ENCODE measurements at places on chromosomes 6 and 20.

- DNase-seq, result no peak
These were observed 4.8 kb downstream of the FBXO5 start for GRCh38 chr6:152978058-152978457.

DNA sequence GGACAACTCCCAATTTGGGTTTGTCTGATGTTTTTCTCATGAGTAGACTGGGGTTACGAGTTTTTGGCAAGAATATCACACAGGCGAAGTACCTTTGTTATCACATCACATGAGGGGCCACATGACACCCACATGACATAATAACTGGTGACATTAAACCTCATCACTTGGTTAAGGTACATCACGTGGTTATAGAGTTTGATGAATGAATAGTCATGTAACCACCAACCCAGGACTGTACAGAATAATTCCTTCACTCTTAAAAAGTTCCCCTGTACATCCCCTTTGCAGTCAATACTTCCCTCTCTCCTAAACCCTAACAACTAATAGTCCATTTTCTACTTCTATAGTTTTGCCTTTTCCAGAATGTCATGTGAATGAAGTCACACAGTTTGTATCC, 83.4 kb downstream of the REV3L start:
- no peak for DNase-seq

DNA sequence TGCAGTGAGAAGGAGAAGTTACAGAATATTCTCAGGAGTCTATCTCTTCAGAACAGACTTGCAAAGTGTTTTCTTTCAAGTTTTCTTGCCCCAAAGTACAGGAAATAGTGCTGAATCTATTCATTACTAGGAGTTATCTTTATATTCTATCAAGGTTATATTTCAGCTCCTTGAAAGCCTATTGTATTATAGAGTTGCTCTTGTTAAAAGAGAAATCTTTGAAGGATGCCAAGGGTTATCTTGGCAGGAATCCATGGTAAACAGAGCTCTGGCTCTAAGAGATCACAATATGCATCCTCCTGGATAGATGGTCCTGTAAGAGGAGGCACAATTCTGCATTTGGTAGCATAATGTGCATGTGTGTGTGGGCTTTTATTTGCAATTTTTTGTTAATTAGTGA, 21.2 kb upstream of the SNRPB2 start:
- DNase-seq, result no peak

DNA sequence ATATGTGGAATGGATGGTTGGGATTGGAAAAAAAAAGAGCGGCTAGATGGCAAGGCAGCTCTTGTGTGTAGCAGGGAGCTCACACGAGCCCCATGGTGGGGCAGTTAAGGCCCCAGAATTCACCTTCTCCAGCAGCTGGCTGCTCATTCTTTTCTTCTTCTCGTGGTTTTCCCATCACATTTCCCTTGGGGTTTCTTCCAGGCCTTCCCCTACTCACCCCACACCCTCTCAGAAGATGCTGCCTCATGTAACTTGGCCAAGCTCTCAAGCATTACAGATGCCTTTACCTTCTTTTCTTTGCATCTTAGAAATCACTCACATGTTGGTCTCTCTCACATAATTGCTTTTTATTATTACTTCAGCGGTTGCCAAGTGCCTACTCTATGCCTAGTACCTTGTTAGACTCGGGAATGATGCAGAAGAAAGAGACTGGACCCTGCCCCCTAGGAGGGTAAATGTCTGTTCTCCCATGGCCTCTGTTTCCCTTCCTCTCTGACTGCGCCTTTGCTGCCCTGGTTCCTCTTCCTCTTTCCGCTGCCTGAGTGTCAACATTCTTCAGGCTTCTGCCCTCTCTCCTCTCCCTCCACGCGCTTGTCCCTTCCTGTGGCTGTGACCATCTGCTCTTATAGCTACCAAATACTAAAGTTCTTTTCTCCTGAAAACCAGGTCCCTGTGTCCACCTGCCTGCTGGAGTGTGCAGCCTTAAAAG, 28.6 kb downstream of the PPARD start:
- no peak for DNase-seq

DNA sequence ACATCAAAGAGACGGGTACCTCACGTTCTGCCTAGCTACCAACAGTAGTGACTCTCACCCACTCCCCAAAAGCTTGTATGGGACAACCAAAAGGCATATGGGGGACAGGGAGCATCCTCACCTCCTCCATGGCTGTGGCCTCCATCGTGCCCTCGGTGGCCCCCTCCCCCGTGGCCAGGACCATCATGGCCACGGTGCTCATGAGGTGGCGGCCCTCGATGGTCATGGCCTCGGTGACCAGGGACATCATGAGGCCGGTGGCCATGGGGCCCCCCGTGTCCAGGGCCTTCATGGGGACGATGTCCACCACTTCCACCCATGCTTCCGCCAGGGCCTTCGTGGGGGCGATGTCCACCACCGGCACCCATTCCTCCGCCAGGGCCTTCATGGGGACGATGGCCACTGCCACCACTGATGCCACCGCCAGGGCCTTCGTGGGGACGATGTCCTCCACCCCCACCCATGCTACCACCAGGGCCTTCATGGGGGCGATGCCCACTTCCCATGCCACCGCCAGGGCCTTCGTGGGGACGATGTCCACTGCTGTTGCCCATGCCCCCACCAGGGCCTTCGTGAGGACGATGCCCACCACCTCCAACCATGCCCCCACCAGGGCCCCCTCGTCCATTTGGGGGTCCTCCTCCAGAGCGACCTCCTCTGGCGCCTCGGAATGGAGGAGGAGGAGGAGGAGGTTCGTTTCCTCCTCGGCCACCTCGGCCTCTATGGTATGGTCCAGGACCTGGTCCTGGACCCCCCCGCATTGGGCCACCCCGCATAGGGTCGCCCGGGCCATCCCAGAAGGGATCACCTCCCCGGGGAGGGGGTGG, 15.0 kb downstream of the PPP1R10 start:
- DNase-seq, result no peak

DNA sequence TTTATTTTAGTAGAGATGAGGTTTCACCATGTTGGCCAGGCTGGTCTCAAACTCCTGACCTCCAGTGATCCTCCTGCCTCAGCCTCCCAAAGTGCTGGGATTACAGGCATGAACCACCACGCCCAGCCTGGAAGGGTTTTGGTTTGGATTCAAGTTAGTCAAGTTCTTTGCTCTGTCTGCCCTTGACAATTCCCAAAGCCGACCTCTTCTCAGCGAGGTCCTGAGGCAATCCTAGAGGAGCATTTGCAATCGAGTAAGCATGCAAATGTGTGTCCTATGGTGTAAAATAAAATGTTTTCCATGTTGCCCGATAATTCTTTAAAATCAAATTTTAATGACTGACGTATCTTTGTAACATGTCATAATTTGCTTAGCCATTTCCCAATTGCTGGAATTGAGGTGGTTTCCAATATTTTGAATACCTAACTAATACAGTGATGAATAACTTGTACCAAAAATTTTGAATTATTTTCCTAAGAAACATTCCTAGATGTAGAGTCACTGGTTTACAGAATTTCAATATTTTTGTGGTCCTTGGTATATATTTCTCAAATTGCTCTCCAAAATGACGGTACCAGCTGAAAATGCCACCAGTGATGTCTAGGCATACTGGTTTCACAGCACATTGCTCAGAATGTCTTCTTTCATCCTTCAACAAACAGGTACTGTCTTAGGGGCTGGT, 38.7 kb downstream of the GTF2H5 start:
- DNase-seq, result no peak

GRCh38 chr20:50230871-50231560, 40.4 kb downstream of the CEBPB start:
- no peak for DNase-seq

- no peak for DNase-seq
These were observed 78.4 kb upstream of the CCN6 start for GRCh38 chr6:111975466-111975865.

DNA sequence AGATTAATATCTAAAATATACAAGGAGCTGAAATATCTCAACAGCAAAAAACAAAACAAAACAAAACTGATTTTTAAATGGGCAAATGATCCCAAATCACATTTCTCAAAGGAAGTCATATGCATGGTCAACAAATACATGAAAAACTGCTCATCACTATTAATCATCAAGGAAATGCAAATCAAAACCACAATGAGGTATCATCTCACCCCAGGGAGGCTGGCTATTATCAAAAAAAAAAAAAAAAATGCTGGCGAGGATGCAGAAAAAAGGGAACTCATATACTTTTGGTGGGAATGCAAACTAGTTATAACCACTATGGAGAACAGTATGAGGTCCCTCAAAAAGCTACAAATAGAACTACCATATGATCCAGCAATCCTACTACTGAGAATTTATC, 34.6 kb downstream of the REPS1 start:
- DNase-seq, result no peak

- DNase-seq, result no peak
These were observed 376.0 kb upstream of the HS3ST5 start for GRCh38 chr6:114718716-114719270.

DNA sequence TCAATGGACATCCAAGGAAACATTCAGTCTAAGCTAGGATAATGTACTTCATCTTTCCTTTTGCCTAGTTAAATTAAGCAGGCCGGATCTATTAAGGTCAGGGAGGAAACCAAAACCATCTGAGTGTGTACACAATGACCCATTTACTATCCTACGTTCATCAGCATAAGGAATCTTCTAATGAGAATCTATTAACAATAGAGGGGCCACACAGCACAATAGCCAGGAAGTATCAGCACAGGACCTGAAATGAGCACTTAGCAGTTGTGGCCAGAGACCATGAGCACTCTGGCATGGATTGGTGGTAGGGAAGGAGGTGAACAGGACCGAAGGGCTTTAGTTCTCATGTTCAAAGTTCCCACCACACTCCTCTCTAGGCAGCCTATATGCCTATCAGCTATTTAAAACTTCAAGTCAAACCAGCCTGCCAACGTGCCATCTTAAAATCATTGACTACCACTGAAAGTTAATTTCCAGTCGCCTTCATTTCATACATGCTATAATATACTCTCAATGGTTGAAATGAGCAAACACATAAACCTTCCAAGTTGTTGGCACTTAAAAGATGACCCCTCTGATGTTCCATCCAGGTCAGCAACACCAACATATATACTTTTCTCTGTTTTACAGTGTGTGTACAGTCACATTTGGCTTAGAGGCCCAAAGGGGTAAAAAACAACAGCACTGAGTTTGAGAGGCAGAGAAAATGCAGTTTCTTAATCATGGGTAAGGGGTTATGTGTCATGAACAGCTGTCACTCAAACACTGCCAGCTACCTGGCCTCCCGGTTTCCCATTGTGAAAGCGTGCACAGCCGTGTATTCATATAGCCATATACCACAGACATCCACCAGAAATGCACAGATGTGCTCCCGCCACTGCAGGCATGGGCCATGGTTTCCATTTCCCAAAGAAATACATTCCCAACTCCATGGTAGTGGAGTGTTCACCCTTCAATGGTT, 184.3 kb downstream of the TBXT start:
- DNase-seq, result no peak

DNA sequence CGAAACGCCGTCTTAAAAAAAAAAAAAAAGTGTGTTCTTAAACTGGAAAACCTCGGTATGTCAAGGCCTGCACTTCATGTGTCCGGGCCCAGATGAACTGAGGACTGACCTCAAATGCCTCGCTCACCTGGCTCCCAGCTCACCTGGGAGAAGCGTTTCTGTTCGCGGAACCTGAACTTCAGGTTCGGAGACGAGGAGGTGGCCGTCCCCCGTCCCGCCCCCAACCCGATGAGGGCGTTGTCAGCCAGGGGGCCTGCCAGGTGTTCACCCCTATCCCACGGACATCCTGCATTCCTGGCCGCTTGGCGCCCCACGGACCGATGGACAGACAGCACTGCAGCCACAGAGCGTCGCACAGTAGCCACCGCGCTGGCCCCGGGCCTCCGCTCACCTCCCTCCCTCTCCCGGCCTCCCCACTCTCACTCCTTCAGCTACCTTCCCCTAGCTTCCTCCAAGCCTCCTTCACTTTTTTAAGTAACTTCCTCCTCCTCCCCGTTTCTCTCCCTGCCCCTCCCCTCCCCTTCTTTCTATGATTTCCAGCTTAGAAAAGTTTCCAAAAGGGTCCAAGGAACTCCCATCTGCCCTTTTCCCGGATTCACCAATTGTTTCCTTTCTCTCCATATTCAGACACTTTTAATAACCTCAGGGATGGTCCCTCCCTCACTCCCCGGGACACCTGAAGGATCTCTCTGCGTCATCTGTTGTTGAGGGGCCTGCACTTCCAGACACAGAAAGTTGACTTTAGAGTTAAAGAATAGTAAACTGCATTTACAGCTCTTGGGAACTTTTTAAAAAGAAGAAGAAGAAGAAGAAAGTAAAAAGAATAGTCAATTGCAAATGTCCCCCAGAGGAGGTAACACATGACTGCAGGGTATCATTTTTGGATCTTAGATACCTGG, 22.7 kb upstream of the MCM3 start:
- DNase-seq, result no peak

- no peak for DNase-seq
These were observed 32.8 kb upstream of the FOXQ1 start for GRCh38 chr6:1279065-1279464.

DNA sequence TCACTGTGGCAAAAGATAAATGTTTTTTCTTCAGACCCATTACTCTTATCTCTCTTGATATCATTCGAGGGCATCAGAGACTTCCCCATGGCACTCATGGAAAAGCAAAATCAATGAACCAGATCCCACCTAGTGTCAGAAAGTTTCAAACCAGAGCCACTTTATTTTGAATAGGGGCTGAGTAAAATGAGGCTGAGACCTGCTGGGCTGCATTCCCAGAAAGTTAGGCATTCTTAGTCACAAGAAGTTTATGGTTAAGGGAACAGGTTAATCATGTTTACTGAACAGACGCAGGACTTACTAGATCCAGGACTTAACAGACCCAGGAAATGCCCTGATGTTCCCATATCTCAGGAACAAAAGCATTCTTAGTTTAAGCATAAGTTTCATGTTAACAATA, 369.9 kb downstream of the BTBD3 start:
- no peak for DNase-seq

GRCh38 chr6:81253821-81254220, 498.7 kb downstream of the TENT5A start:
- no peak for DNase-seq

DNA sequence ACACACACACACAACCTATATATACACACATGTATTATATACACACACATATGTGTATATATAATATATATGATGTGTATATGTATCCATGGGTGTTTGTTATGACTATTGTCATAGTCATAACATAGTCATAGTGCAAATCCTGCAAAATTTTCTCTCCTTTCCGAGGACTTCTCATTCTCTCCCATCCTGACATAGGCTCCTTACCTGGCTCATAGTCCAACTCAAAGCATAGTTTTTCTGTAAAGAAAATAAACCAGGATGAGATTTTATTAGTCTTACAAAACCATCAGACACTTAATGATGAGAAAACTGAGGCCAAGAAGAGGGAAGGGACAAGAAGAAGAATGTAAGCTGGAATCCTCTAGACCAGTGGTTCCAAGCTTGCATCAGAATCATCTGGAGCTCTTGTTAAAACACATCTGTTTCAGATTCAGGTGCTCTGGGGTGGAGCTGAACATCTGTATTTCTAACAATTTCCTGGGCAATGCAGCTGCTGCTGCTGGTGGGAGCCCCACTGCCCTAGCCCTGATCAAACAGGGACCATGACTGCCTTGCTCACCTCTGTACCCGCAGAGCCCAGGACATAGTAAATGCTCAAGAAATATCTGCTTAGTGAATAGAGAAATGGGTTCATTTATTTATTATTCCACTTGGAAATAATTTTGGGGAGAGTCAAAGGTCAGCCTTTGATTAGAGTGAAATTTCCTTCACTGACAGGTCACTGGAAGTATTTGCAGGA, 5.3 kb downstream of the TRIM10 start:
- DNase-seq, result no peak

GRCh38 chr20:61694682-61695081, 371.0 kb downstream of the TAF4 start:
- no peak for DNase-seq

All from activated T-helper 1 cell treated with anti-CD3 and anti-CD28 coated beads, Interleukin-12 subunit alpha, Interleukin-12 subunit beta, Interleukin-2, Interleukin-4 antibody, amounts not matched to agents 30 ng/mL and 10 ng/mL and 1 ng/mL, durations not matched to agents 14 hours and 24 hours and 36 hours (primary cell).